NCI-H1930 (cell line): ENCODE measurements at places on chromosomes 12 and 14.

GRCh38 chr12:40154381-40154780, 48.5 kb upstream of the SLC2A13 start:
- DNase-seq, result no peak

GRCh38 chr14:79745046-79745445, 466.3 kb downstream of the DIO2 start:
- DNase-seq, result no peak

- DNase-seq, result no peak
Measured at GRCh38 chr14:54532111-54533012, 22.7 kb downstream of the CGRRF1 start.

DNA sequence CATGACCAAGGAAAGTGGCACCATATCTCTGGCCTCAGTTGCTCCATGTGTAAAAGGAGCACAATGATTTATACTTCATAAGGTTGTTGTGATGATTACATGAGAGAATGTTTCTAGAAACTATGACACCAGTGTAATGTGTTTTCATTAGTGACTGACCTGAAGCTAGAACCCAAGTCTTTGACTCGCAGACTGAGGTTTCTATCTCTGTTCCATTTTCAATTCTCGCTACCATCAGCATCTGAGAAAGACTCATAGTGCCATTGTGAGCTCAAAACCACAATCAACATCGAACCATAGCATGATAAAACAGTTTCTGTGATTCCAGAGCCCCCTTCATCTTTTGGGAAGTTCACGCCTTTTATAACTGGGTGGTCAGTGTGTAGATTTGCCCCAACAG, 53.8 kb downstream of the STAB2 start:
- DNase-seq, result no peak

DNA sequence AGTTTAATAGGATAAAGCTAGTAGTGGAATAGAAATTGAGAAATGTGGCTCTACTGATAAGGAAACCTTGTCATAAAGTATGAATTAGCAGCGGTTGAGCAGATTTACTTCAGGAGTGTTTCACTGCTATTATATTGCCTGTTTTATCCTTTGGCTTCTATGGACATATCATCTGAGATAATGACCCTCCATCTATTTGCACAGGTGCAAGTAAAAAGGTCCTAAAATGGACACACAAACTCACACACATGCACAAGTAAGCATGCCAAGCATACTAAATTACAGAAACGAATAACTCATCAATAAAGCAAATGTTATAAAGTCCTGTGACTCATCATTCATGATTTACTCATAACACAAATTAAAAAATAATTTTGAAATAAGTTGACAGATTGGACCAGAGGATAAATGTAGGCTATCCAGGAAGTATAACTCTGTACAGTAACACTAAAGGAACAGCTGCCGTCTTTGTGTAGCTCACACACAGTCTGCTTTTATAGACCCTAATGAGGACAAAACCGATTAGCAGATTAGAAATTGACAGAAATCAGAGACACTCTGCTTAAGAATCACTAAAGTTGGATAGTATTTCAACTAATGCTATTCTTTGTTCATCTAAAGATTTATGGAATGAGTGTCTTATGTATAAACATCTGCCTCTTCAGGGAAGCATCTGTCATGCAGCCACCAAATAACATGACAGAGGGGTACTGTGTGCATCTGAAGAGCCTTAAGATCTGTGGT, 73.9 kb downstream of the SYT1 start:
- DNase-seq, result peak; percentile 88

GRCh38 chr14:64510825-64511671, 6.5 kb downstream of the ZBTB1 start:
- DNase-seq, result peak; percentile 31

DNA sequence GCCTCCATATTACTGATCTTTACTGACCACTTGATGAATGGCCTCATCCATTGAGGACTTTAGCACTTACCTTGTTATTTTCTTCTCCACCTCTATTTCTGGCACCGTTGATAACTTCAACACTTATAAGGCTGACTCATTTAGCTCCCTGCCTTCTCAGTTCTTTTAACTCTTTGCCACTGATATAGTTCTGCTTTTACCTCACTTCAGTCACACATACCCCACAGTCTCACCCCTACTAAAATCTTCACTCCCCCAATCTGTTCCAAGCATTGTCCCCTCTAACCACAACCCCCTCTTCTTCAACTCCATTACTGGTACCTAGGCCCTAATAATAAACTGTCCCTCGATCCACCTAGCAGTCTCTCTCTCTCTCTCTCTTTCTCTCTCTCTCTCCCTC, 141.0 kb downstream of the PAH start:
- DNase-seq, result no peak

- no peak for DNase-seq
Measured at GRCh38 chr12:68530965-68531364, 79.7 kb upstream of the RAP1B start.

GRCh38 chr12:67981287-67982162, 7.7 kb upstream of the IFNG-AS1 start:
- DNase-seq, result no peak

- DNase-seq, result no peak
Measured at GRCh38 chr12:2108975-2109671, 56.3 kb downstream of the CACNA1C start.

- DNase-seq, result peak; percentile 44
Measured at GRCh38 chr12:57175428-57176138, 28.2 kb upstream of the LRP1-AS start.

DNA sequence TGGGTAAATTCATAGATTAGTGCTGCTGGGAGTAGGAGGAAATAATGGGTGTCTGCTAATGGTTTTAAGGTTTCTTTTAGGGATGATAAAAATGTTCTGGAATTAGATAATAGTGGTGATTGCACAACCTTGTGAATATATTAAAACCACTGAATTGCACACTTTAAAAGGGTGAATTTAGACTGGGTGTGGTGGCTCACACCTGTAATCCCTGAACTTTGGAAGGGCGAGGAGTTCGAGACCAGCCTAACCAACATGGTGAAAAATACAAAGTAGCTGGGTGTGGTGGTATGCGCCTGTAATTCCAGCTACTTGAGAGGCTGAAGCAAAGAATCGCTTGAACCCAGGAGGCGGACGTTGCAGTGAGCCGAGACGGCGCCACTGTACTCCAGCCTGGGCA, 1.3 kb downstream of the RAD52 start:
- no peak for DNase-seq

- DNase-seq, result no peak
Measured at GRCh38 chr14:22737052-22737451, 29.4 kb upstream of the OXA1L start.

DNA sequence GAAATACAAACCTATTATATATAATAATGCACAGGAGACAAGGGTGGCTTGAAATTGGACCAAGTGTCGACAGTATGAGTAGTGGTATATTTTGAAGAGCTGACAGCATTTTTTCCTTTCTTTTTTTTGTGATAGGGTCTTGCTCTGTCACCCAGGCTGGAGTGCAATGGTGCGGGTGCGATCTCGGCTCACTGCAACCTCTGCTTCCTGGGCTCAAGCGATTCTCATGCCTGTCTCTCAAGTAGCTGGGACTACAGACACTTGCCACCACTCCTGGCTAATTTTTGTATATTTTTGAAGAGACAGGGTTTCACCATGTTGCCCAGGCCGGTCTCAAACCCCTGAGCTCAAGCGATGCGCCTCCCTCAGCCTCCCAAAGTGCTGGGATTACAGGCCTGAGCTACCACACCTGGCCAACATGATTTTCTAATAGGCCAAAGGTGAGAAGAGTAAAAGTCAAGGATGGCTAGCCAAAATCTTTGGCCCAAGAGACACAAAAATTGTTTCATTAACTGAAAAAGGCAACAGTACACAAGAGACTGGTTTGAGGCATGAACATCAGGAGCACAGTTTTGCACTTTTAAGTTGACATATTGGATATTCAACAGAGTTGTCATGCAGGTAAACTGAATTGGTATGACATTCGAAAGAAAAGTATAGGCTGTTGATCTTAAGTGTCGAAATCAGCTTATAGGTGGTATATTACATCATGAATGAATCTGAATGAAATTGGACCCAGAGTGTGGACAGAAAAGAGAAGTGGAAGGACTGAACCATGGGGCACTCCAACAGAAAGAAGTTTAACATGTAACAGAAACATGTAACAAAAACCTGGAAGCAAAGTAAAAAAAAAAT, 12.5 kb downstream of the HNRNPC start:
- DNase-seq, result no peak

DNA sequence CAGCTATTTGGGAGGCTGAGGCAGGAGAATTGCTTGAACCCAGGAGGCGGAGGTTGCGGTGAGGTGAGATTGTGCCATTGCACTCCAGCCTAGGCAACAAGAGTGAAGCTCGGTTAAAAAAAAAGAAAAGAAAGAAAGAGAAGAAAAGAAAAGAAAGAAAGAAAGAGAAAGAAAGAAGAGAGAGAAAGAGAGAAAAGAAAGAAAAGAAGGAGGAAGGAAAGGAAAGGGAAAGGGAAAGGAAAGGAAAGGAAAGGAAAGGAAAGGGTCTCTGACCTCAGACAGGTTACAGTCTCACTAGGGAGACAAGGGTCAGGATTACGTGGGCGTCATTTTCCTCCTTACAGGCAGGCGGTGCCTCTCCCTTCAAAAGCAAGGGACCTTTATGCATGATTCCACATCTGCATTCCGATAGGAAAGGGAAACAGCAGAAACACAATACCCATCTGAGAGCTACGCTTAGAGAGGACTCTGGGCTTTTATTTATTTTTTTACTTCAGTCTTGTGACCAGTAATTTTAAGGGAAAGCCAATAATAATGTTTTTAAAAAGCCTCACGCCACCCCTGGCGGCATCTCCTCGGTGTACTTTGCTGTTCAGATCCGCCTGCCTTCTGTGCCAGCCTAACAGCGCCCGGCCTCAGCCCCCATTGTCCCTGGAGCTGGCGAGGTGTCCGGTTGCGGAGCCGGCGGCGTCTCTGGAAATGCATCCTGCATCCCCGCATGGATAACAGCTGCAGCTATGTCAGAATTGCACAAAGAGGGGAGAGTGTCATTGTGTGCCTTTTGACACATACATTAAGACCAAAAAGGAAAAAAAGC, 945 bp upstream of the HIP1R start:
- DNase-seq, result peak; percentile 35

GRCh38 chr12:32117316-32117715, 10.7 kb downstream of the BICD1 start:
- no peak for DNase-seq

- DNase-seq, result no peak
Measured at GRCh38 chr12:108295641-108296040, 43.5 kb downstream of the CMKLR1 start.

- DNase-seq, result no peak
Measured at GRCh38 chr14:99986396-99986795, 78.8 kb upstream of the EVL start.

DNA sequence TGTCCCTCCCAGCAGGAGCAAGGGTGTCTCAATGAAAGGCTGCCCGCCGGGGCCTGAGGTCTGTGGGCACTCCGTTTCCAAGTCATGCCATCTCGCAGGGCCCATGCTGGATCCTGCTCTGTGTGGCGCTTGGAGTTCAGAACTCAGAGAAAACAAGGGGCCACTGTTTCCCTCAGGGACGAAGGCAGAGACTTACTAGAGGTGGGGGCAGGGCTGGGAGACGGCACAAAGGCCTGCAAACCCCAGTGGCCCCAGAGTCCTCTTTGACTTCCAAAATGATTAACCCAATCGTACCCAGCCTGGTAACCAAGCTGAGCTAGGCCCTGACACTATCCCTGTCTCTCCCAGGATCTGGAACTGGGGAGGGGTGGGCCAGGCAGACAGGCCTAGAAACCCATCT, 95.8 kb downstream of the ITPK1 start:
- DNase-seq, result no peak

DNA sequence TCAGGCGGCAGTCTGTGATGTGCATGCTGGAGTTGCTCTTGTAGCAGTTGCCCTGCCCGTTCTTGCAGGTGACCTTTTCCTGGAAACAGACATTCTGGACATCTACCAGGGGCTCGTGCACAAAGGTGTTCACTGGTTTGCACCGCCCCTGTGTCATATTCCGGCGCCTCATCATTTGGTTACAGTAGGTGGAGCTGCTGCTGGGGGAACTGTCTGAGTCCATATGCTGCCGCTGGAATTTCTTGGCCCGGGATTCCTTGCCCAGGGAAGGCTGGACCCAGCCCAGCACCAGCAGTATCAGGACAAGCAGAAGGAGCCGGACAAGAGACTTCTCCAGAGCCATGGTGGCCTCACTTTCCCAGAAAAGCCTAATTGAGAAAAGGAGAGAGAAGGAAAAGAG, 918 bp downstream of the RNASE1 start:
- no peak for DNase-seq

DNA sequence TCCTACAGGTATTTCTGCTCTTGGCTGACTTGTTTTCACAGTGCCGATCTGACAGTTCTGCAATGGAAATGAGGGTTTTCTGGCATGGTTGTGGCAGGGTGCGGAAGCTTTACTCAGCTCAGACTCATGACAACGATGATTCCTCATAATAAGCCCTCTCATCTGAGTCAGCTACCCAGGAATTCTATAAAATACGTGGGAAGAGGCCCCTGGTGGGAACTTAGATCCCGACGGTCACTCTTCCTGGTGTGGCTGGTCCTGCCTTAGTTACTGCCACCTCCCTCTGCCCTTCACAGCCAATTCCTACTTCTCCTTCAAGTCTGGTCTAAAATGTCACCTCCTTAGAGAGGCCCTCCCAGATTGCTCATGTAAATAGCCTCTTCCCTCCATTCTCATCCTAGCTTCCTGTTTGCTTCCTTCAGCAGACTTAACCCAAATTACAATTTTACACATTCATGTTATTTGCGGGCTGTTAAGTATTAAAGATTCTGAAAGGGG, 104.2 kb upstream of the MAP1LC3B2 start:
- no peak for DNase-seq

- no peak for DNase-seq
Measured at GRCh38 chr12:13223179-13223804, 26.8 kb downstream of the EMP1 start.

GRCh38 chr14:92325835-92326234, 2.9 kb downstream of the SLC24A4 start:
- DNase-seq, result no peak

- DNase-seq, result no peak
Measured at GRCh38 chr14:74661726-74662450, 49.9 kb upstream of the LTBP2 start.

DNA sequence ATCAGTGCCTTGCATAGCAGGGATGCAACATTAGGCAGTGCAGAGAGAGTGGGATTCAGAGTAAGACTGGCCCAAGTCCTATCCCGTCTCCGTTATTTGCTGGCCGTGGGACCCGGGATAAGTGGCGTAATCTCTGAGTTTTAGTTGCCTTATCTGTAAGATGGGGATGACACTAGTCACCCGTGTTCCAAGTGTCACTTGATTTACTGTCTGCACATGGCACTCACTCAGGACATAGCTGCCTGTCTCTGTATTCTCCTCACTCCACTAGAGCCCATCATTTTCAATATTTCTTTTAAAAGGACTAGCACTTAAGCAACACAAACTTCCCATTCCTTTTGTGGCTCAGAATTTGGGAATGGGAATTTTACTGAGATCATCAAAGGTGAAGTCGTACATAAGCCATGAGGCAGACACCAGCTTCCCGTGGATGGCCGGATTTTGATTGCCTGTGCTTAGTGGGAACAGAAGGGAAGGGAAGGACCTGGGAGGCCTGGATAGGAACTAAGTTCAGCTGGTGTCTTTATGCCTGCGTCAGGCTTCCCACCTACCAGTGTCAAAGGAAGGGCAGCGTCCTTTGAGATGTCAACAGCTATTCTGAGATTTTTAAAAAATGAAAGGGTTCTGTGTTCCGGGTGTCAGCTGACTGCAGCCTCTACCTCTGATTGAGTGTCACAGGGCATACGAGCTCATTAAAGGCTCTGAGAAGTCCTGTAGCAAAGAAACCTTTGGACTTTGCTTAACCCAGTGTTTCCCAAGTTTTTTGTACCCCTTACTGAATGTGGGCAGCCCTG, 361.4 kb downstream of the CACNA1C start:
- DNase-seq, result no peak

GRCh38 chr12:85507456-85507855, 227.4 kb downstream of the ALX1 start:
- DNase-seq, result no peak

GRCh38 chr14:68951800-68952530, 27.1 kb downstream of the ACTN1 start:
- no peak for DNase-seq
